ENCODE measurements at places on chromosomes 6 and 20.

- no peak for DNase-seq
These were observed 34.5 kb downstream of the COL19A1 start for GRCh38 chr6:69900869-69901268.

- no peak for DNase-seq
These were observed 148.2 kb downstream of the OPRM1 start for GRCh38 chr6:154187203-154187602.

- no peak for DNase-seq
These were observed 35.1 kb upstream of the HMGA1 start for GRCh38 chr6:34201455-34202107.

GRCh38 chr6:148396411-148396810 lies 53.8 kb downstream of the SASH1 start:
- DNase-seq = no peak

DNA sequence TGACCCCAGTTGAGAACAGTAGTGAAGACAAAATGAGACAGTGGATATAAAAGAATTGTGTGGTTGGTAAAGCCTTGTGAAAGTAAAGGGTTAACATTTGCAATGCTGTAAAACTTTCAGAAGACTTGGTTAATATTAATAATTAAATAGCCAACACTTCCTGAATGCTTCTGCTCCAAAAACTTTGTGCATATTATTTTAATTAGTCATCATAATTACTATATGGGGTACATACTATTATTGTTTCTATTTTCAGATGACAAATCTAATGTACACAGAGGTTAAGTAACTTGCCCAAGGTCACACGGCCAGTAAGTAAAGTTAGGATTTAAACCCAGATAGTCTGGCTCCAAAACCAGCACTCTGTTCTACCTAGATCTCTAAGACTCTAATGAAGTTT lies 291.3 kb downstream of the OGFRL1 start:
- DNase-seq = no peak

- DNase-seq = no peak
These were observed 100.8 kb downstream of the SESN1 start for GRCh38 chr6:108993876-108994275.

DNA sequence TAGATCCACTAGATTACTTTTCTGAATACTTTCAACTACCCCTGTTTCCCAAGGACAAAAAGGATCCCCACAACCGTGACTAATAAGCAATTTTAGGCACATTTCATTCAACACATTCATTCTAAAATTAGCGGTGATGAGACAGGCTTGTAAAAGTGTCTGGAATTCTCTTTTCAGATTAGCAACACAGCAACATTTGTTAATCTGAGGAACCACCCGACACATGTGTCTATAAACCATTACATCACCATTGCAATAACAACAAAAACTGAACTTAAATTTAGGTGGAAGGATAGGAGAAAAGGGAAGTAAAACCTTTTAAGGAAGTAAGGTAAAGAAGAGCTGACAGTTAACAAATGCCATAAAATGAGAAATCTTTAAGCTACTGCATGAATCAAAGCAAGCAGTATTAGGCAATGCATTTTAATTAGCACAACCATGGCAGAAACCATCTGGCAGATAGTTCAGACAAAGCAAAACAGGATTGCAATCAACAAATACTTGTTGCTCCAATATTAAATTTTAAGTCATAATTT lies 49.1 kb downstream of the MAP3K7 start:
- peak; percentile 89 for DNase-seq

DNA sequence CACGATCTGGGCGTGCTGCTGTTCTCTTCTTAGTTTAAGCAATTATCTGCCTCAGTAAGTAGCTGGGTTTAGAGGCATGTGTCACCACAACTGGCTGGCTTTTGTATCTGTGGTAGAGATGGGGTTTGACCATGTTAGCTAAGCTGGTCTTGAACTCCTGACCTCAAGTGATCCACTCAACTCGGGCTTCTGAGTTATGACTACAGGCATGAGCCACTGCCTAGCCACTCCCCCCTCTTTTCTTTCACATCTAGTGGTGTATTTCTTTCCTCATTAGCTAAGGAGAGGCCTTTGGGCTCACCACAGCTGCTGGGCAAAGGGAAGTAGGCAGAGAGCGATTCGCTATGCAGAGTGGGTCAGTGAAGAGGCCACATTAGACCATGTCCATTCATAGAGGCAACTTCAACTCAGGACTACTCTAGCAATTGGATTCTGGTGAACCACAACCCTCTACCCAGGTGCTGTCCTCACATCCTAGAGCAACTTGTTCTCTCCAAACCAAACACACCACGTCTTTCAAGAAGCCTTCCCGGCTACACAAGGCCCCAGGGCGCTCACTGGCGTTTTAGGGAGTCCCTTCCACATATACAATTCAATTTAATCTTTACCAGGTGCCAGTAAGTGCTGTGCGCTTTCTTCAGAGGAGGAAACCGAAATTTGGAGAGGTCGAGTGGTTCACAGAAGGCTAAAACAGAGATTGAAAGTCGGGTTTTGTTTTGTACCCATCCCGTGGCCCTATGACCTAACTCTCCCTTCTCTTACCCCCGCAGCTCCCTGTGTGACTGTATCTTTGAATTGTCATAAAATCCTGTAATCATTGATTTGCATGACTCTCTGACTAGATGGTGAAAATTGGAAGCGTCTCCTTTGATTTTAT lies 26.5 kb upstream of the GFOD1 start:
- DNase-seq = peak; percentile 38

DNA sequence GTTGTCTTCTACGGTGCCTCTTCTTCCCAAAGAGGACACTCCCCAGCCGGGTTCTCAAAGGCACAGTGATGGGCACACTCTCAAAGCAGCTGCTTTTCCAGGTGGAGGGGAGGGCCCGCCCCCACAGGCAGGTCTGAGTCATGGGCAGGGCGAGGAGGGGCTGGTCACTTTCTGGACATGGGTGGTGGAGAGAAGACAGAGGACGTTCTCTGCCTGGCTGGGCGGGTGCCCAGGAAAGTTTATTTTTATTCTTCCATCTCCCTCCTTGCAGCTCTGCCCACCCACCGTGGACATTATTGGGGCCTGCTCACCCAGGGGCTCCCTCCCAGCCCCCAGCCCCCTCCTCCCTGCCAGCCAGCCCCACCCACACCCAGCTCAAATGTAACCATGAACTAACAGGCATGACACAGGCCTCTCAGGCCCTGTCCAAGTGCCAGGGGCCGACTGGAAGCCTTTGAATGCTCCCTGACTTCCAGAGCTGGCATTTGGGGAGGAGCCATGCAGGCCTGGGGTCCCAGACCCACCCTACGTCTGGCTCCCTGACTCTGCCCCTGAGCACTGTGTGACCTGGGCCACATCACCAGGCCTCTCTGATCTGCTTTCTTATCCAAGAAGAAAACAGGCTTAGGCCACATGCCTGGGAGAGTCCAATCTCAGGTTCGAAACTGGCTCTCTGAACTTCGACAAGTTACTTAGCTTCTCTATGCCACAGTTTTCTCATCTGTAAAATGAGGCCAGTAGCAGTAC lies 8.0 kb downstream of the TGM2 start:
- DNase-seq = no peak

All from NB4 (cell line).